Lower lobe of right lung (tissue), 2 donors: ENCODE measurements at places on chromosomes 2 and 18.
A peak's percentile ranks its signal among the peaks of the same experiment; 100 is the strongest.

- peak; percentile 35 for DNase-seq
Observed at GRCh38 chr2:20622296-20622686, 28.6 kb downstream of the HS1BP3 start.

GRCh38 chr2:167653131-167653530, 594.3 kb downstream of the STK39 start:
- no peak for DNase-seq

- DNase-seq: peak; percentile 59
Observed at GRCh38 chr2:133674433-133675331, 106.4 kb upstream of the NCKAP5 start.

- DNase-seq: no peak
Observed at GRCh38 chr2:207779523-207779922, 9.8 kb upstream of the FZD5 start.

DNA sequence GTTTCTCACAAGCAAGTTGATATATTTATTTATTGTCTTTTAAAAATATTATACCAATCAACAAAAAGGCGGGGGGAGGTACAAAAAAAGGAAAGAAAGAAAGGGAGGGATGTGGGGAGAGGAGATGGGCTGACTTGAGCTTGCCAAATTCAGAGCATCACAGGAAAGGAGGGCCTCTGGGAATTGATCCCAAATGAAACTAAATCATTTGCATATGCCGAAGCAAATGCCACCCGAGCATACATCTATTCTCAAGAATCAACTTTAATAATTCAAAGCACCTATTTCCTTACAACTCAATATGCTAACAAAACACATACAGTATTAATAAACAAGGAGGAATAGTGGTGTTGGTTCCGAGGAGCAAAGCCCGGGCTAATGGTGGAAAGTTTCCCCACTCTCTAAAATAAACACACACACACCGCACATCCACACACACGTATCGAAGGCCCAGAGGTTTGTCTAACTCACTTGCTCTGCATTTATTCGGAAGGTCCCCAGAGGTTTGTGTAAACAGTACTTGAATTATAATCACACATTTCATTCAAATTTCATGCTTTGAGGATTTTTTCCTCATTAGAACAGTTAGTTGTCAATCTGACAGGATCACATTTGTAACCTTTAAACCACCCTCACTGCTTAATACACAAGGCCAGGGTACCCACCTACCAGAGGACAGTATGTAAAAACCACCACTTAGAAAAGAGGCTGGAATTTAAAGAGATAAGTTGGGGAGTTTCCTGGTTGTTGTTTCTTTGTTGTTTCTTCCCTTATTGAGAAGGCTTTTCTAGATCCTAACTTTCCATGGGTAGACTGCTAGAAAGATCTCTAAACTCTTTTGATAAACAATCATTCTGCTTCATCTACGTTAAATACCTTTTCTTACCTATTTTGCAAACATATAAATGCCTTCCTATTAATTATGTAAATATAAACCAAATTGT, 264.7 kb downstream of the TCF4 start:
- no peak for DNase-seq
